ENCODE measurements at places on chromosomes 7 and 10. TPM values are rescaled to one million over a fixed set of nuclear protein-coding genes. Genes with fewer than 3 reads are reported as not detected.

OR2A42 gene
- not detected for total RNA-seq

CLDN3 gene
- not detected for total RNA-seq

ABCB4 gene
- total RNA-seq: not detected

PFKFB3 gene
- 59.3 TPM for total RNA-seq

DNAH11 gene
- total RNA-seq: 0.28 TPM

HOXA1 gene
- total RNA-seq: 0.76 TPM

DNA sequence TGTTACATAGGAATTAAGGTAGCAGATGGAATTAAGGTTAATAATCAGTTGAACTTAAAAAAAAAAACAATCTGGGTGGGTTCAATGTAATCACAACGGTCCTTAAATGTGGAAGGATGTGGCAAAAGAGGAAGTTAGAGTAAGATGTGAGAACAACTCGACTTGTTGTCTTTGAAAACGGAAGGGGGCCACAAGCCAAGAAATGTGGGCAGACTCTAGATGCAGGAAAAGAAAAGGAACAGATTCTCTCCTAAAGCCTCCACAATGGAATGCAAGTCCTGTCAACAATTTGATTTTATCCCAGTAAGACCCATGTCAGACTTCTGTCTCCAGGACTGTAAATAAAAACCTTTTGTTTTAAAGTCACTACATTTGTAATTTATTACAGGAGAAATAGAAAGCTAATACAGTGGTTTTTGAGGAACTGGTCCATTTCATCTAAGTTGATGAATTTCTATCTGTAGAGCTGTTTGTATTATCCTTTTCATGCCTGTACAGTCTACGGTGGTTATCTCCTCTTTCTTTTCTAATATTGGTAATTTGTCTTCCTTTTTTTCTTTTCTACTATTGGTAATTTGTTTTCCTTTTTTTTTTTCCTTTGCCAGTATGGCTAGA is 8.6 kb downstream of the MCMBP start:
- no peak for DNase-seq

DNA sequence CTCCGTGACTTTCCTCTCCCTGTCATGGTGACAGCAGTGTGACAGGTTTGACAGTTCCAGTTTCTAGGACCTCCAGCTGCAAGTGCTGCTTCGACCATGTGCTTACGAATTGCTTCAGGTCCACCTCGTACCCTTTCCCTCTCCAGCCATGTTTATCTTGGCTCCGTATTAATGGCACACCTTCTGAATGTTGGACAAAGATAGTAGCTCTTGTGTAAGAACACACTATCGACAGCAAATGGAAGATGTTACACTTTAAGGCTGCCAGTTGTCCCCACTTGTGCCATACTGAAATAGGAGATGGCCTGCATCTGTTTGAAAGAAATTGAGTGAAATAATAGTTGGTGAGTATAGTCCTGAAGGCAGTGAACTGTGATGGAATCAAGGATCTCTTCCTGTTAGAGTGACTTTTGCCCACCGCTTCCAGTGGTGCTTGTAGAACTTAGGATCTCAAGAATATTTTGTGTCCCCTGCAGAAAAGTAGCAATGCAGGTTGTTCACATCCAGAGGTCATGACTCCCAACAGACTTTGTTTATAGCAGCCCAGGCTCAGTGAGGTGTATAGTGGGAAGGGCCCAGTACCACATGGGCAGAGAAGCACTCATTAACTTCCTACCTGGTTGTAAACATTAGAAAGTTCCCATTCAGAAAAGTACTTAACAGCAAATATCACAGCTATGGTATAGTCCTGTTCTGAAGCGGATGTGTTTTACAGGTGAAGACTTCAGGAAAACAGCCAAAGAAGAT is 629.7 kb upstream of the GALNT17 start:
- DNase-seq: no peak

GRCh38 chr10:118472415-118473304 is 122.8 kb downstream of the PRLHR start:
- DNase-seq: peak; percentile 25

DNA sequence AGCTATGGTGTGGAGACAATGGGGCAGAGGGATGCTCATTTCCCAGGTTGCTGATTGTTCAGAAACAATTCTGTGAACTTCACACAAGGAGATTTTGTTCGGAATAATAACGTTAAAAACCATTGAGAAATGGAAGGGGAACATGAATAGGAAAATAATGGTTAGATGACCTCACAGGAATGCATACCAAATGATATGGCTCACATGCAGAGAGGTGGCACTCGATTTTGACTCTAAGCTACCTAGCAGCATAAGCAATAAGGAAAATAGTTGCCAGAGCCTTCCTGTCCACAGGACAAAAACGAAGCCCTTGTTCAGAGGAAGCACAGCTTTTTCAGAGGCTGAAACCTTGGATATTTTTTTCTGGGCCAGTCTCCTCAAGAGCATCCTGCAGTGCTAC is 293.1 kb downstream of the ZEB1 start:
- DNase-seq: no peak

DNA sequence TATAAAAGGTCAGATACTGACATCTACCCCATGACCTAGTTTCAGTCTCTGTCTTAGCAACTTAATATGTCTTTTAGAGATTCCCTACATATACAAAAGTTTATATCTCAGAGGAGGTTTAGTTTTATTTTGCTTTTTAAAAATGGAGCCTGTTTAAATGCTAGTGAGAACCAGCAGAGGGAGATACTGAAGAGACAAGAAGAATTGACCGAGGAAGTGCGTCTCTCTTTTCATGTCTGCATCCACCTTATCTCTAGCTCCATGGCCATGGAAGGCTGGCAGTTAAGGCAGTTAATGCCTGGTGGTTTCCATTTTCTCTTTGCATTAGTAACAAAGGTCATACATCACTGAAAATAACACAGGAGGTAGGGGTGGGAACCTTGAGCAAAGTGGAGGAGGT is 10.7 kb downstream of the SUV39H2 start:
- DNase-seq: no peak

GRCh38 chr10:25761937-25762336 is 172.1 kb upstream of the MYO3A start:
- no peak for DNase-seq

DNA sequence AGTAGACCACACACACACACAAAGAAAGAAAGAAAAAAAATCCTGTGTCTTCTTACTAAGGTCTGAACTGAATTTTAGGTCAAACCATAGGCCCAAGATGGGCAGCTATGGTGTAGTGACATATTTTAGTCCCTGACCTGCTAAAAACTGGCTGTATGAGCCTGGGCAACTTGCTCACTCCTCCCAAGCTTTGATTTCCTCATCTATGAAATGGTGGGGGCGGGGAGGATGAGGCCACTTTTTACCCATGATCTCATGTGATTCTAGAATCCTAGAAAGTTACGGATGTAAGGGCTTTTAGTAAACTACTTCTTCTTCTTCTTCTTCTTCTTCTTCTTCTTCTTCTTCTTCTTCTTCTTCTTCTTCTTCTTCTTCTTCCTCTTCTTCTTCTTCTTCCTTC is 6.1 kb upstream of the CCL24 start:
- DNase-seq: no peak

DNA sequence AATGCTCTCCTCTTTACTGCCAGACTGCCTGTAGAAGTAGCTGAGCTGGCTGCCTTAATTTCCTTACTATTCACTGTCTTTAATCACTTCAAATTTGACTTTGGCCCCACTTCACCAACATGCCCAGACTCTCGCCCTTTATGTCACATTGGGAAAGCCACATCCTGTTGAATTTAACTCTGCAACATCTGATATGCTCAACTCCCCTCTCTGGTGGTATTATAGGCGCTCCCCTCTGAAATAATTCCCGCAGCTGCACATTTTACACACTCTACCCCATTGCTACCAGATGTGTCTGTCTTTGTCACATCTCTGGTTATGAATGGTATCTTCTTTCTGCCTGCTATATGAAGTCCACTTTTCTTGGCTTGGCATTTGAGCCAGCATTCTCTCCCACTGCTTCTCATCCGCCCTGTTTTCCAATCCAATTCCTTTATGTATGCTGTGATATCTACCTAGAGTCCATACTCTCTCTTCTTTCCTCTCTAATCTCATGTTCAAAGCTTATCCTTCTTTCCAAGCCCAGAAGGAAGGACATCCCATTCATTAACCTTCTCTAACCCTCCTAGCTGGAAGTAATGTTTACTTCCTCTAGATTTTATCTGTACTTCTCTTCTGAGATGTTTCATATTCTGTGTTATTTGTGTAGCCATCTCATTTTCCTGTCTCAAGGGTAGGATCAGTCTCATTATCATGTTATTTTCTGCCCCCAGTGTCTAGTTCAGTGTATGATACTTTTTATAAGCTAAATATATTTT is 134.5 kb downstream of the ST7 start:
- DNase-seq: no peak

- no peak for DNase-seq
Observed at GRCh38 chr7:116582164-116582732, 57.4 kb downstream of the CAV1 start.

GRCh38 chr10:86888585-86889381 is 68.6 kb downstream of the MMRN2 start:
- no peak for DNase-seq

DNA sequence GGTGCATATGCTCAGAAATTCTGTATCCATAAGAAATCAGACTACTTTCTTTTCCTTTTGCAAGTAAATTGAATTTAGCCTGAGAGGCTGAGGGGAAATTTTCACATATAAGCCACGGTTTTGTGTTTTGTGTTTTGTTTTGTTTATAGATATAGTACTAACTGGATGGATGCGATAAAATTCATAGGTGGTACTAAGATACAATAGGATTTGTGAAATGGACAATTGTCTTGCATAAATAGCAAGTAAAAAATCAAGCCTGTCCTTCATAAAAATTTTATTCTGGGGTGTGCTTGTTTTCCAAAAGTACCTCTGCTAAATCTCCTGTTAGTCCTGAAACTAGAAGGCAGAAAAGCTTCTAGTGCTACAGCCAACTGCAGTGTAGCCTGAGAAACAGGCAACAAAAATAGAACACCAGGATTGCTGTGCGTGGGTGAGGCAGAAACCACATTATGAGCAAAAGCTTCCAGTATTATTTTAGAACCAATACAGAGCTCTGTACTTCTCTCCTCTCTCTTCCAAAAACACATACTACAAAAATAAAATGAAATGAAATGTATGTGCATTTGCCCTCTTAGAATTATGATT is 634 bp upstream of the HDAC9 start:
- DNase-seq: no peak

- no peak for DNase-seq
Observed at GRCh38 chr7:136947347-136947746, 78.9 kb downstream of the CHRM2 start.

DNA sequence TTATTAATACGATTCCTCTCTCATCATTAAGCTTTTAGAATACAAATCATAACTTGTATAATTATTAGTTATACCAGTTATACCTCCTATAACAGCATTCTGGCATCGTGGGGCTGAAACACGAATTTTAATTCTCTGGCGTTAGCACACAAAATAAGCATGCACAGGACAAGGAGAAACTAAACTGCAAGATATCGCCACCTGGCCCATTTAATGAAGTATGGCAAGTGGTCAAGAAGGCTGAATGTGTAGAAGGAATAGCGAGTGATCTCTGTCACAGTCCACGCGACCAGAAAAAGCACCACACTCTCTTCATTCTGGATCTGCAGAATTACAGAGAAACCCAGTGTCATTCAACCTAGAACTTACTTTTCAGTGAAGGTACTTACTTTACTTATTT is 18.1 kb downstream of the HACD1 start:
- DNase-seq: no peak

DNA sequence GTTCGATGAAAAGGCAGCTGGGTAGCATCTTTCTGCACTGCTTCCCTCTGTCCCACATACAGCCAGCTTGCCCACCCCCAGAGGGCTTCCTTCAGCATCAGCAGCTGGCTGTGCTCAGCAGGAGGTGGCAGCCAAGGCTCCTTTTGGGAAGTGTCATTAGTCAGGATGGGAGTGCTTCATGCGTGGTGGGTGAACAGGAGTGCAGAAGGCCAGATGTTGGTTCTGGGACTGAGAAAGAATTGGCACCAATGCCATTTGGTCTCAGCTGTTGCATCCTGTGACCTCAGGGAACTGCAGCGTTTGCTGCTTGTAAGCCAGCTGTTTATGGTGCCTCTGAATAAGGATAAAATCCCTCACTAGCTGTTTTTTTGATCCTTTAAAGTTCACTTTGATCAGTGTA is 131.1 kb upstream of the SORCS3 start:
- no peak for DNase-seq

DNA sequence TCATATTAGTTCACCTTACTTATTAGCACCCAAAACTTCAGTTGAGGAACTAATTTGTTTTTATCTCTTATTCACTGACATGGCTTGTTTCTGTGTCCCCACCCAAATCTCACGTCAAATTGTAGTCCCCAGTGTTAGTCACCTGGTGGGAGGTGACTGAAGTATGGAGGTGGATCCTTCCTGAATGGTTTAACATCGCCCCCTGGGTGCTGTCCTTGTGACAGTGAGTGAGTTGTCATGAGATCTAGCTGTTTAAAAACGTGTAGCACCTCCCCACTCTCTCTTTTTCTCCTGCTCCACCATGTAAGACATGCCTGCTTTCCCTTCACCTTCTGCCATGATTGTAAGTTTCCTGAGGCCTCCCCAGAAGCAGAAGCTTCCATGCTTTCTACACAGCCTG is 75.0 kb upstream of the HECTD2 start:
- no peak for DNase-seq

- DNase-seq: no peak
Observed at GRCh38 chr7:124720195-124720594, 45.4 kb downstream of the GPR37 start.

- no peak for DNase-seq
Observed at GRCh38 chr7:56081626-56082340, 11.0 kb downstream of the PHKG1 start.

DNA sequence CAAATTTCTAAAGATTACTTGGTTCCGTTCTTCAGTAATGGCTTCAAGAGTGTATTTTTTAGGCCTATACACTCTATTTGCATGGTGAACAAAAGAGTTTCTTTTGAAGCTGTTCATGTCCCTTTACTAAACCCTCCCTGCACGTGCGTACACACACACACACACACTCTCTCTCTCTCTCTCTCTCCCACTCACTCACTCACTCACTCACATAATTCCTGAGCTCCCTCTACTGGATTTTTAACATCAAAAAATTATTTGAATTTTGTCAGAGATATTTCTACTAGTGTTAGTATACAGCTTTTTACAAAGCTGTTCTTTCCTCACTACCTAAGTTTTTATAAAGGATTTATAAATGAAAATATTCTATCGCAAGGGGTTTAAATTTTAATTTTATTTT is 85.9 kb downstream of the UBE3C start:
- no peak for DNase-seq

DNA sequence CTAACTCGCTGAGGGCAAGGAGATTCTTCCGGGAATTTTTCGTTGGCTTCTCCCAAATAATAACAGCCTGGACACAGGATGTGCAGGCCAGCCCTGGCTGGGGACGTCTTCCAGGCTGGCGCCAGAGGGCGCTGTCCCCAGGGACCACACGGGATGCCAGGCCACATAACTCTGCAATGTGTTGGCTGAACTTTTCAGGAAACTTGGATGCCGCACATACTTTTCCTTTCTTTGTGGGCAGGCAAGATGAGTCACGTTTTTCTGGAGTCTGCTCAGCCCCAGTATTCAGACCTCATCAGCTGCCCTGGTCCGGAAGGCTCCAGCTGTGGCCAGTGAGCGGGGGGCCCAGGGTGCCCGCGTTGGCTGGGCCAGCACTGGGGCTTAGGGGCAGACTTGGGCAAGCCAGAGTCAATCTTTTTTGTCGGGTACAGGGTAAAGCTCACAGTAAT is 122.7 kb downstream of the PRKAG2 start:
- no peak for DNase-seq

Measured in activated CD8-positive, alpha-beta memory T cell treated with anti-CD3 and anti-CD28 coated beads, Interleukin-2, amount 10 ng/mL, durations not matched to agents 7 days and 5 days (primary cell).